ENCODE measurements at places on chromosomes 1 and 21. TPM values are rescaled to one million over a fixed set of nuclear protein-coding genes. Genes with fewer than 3 reads are reported as not detected.

PM20D1 gene
- not detected for total RNA-seq

CLDN19 gene
- not detected for total RNA-seq

RFX5 gene
- 37.9 TPM for total RNA-seq

STIL gene
- 4.7 TPM for total RNA-seq

OR2T34 gene
- total RNA-seq = not detected

TSPAN1 gene
- 0.68 TPM for total RNA-seq

IGSF5 gene
- not detected for total RNA-seq

CRNN gene
- not detected for total RNA-seq

LPAR3 gene
- not detected for total RNA-seq

GPR157 gene
- 4.1 TPM for total RNA-seq

GRCh38 chr1:110390096-110390495 is 730 bp downstream of the SLC16A4 start:
- H3K36me3 ChIP-seq = peaks cover 8% of the 10 kb centered on the region
- no peak for DNase-seq
- peak overlapping the region; percentile 78 for H3K4me3 ChIP-seq
- peaks cover 51% of the 10 kb centered on the region for H3K4me1 ChIP-seq
- H3K27ac ChIP-seq = peak overlapping the region; percentile 93
- no peaks in the 10 kb centered on the region for H3K27me3 ChIP-seq

- peak overlapping the region; percentile 8 for H3K27ac ChIP-seq
- peaks cover 25% of the 10 kb centered on the region for H3K4me1 ChIP-seq
- no peak for DNase-seq
- no peak overlapping the region for H3K4me3 ChIP-seq
- no peaks in the 10 kb centered on the region for H3K27me3 ChIP-seq
Measured at GRCh38 chr1:52669696-52670095, 28.5 kb downstream of the COA7 start.

- no peak overlapping the region for H3K27ac ChIP-seq
- no peak for DNase-seq
- no peak overlapping the region for H3K4me3 ChIP-seq
- H3K27me3 ChIP-seq = no peaks in the 10 kb centered on the region
- peaks cover 6% of the 10 kb centered on the region for H3K4me1 ChIP-seq
Measured at GRCh38 chr1:89309828-89310227, 37.2 kb upstream of the GBP5 start.

DNA sequence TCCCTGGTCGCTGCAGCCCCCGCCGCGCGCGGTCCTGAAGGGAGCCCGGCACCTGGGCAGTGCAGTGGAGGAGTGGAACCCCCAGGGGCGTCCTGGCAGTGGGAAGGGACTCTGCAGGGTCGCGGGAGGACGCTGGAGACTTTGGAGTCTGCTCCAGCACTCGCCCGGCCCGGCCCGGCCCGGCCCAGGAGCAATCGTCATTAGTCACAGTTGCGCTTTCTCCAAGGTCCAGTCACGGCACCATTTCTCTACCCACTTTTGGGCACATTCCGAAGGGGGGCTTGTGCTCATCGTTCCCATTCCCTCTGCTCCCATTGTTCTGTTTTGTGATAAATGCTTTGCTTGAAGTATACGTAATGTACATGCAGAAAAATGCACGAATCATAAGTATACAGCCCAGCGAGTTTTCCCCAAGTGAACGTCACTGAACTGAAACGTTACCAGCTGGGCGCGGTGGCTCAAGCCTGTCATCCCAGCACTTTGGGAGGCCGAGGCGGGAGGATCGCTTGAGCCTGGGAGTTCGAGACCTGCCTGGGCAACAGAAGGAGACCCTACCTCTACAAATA is 999 bp downstream of the THAP3 start:
- H3K27ac ChIP-seq = peak overlapping the region; percentile 88
- no peak for DNase-seq
- H3K4me3 ChIP-seq = peak overlapping the region; percentile 84
- peaks cover 28% of the 10 kb centered on the region for H3K36me3 ChIP-seq
- peaks cover 20% of the 10 kb centered on the region for H3K4me1 ChIP-seq

DNA sequence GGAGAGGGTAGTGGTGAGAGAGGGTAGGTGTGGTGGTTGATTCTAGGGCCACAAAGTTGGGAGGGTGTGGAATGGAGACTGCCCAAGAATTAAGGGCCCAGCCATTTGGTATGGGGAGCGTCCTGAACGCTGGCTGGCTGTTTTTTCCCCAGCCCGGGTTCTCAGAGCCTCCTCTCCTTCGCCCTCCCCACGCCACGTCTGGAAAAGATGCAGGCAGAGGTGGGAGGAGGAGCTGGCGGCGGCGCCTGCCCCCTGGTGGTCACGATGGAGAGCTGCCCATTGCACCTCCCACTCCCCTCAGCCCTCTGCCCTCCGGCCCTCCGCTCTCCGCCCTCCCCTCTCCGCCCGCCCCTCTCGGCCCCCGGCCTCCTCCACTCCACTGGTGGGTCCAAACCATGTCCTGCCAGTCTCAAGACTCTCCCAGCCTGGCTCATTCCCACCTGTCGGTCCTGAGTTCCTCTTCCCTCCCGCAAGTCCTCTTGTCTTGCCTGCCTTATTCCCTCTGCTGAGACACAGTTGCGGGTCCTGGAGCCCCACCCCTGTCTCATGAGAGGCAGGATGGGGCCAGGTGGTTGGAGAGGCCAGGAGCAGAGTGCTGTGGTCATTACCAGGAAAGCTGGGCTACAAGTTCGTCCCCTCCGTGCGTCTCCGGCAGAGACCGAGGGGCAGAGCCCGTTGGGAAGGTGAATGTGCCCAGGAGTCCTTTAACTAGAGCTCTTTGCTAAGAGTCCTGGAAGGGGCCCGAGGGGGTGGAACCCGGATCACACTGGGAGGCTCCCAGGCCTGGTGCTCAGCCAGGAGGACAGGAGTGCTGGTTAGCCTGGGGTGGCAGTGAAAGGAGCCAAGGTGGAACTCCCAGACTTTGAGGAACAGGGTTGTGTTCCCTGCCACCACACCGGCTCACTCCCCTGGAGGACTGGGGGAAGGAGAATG is 22.6 kb downstream of the ETNK2 start:
- peak; percentile 88 for DNase-seq
- peaks cover 36% of the 10 kb centered on the region for H3K4me1 ChIP-seq
- peak overlapping the region; percentile 10 for H3K27ac ChIP-seq
- H3K27me3 ChIP-seq = no peaks in the 10 kb centered on the region
- H3K4me3 ChIP-seq = no peak overlapping the region

GRCh38 chr1:3718764-3719163 is 33.5 kb upstream of the CCDC27 start:
- no peak overlapping the region for H3K4me3 ChIP-seq
- DNase-seq = no peak
- H3K27me3 ChIP-seq = no peaks in the 10 kb centered on the region
- H3K4me1 ChIP-seq = no peaks in the 10 kb centered on the region

DNA sequence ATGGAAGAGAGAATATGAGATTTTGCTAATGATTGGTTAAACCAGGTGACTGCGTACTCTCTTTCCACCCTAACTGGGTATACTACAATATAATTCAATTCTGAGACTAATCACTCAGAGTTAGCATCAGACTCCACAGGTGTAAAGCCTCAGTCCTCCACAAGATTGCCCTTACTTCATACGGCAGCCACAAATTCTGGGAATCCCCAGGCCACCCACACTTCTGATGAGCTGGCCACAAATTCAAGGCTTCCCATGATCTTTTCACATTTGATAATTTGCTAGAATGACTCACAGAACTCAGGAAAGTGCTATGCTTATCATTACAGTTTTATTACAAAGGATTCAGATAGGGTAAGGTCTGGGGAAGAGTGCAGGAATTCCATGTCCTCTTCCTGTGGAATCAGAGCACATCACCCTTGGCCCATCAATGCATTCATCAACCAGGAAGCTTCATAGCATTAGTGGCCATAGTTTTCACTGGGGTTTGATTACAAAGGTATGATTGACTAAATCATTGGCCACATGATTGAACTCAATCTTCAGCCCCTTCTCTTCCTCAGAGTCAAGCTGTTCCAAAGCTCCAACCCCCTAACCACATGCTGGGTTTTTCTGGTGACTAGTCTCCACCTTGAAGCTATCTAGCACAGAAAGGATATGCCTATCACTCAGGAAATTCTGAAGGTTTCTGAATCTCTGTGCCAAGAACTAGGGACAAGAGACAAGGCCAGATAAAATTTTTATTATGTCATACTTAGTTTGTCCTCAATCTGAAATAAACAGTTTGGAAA is 131.7 kb downstream of the HHIPL2 start:
- no peaks in the 10 kb centered on the region for H3K36me3 ChIP-seq
- peaks cover 8% of the 10 kb centered on the region for H3K27me3 ChIP-seq
- no peak overlapping the region for H3K4me3 ChIP-seq
- no peak for DNase-seq
- H3K27ac ChIP-seq = no peak overlapping the region

DNA sequence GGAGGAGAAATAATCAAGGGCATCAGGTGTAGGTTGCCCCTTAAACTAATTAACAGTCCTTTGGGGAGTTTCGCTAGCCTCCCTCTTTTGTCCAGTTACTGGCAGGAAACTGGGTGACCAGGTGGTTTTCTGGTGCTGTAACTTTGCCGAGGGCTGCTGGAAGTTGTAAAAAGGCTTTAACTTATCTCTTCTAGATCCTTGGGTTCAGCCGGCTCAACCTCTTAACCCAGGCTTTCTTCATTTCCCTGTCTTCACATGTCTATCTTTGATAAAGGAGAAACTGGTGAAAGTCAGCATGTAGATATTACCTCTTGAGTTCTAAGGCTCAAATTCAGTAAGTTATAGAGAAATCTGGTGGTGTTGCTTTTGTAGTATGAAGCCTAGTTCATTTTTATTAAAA is 289.7 kb upstream of the NRIP1 start:
- H3K4me3 ChIP-seq = no peak overlapping the region
- no peaks in the 10 kb centered on the region for H3K4me1 ChIP-seq
- no peaks in the 10 kb centered on the region for H3K27me3 ChIP-seq
- H3K27ac ChIP-seq = no peak overlapping the region

GRCh38 chr1:243452092-243452491 is 196.3 kb downstream of the SDCCAG8 start:
- no peak overlapping the region for H3K27ac ChIP-seq
- no peak overlapping the region for H3K4me3 ChIP-seq
- DNase-seq = no peak
- peaks cover 17% of the 10 kb centered on the region for H3K36me3 ChIP-seq
- H3K27me3 ChIP-seq = no peaks in the 10 kb centered on the region

GRCh38 chr1:18697541-18697940 is 66.9 kb downstream of the PAX7 start:
- no peak for DNase-seq
- H3K27ac ChIP-seq = no peak overlapping the region
- no peaks in the 10 kb centered on the region for H3K36me3 ChIP-seq

DNA sequence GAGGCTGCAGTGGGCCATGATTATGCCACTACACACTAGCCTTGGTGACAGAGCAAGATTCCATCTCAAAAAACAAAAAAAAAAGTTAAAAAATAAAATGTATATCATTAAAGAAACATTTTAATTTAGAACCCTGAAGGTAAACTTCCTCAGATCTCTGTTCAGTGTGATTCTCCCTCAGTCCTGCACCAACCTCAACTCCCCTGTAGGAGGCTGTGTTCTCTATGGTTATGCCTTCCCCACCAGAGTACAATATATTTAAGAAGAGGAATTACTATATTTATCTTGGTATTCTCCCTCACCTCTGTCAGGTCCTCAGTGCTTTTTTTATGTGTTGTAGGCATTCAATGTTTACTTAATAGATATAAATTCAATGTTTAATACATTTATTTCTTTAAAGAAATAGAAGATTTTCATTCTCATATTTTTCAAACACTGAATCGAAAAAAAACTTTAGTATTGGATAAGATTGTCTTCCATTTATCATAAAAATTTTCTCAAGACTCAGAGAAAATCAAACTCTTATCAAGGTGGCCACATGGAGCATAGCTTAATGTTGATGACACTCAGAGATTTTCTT is 4.8 kb upstream of the LRRC8B start:
- no peaks in the 10 kb centered on the region for H3K36me3 ChIP-seq
- peaks cover 6% of the 10 kb centered on the region for H3K27me3 ChIP-seq
- DNase-seq = no peak
- H3K4me3 ChIP-seq = no peak overlapping the region
- H3K27ac ChIP-seq = no peak overlapping the region

- peak; percentile 56 for DNase-seq
- no peaks in the 10 kb centered on the region for H3K4me1 ChIP-seq
- peaks cover 10% of the 10 kb centered on the region for H3K27me3 ChIP-seq
- H3K4me3 ChIP-seq = no peak overlapping the region
Measured at GRCh38 chr1:117564227-117565075, 41.4 kb upstream of the TENT5C start.

DNA sequence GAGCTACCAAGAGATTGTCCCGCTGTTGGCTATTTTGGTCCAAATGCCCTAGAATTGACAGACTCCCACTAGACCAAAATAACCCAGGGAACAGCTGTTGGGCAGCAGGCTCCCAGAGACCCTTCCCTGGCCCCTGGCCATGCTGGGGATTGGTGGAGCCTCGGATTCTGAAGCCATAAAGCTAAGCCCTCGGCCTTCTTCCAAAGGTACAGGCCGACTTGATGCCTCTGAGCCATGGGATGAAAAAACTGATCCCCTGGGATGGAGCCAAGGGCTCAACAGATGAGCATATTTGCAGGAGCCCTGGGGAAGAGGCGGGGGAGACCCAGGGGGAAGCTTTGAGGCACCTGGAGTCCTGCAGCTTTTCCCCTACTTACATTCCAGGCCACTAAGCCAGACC is 1.0 kb upstream of the LRRC38 start:
- no peaks in the 10 kb centered on the region for H3K36me3 ChIP-seq
- H3K27ac ChIP-seq = no peak overlapping the region
- H3K4me1 ChIP-seq = no peaks in the 10 kb centered on the region
- no peak overlapping the region for H3K4me3 ChIP-seq
- no peak for DNase-seq

Data from osteocyte (in vitro differentiated cells).